ENCODE measurements at places on chromosomes 2 and 18. TPM values are rescaled to one million over a fixed set of nuclear protein-coding genes. Genes with fewer than 3 reads are reported as not detected.

- peak; percentile 70 for DNase-seq
Measured at GRCh38 chr18:36532394-36532793, 234.9 kb downstream of the FHOD3 start.

DNA sequence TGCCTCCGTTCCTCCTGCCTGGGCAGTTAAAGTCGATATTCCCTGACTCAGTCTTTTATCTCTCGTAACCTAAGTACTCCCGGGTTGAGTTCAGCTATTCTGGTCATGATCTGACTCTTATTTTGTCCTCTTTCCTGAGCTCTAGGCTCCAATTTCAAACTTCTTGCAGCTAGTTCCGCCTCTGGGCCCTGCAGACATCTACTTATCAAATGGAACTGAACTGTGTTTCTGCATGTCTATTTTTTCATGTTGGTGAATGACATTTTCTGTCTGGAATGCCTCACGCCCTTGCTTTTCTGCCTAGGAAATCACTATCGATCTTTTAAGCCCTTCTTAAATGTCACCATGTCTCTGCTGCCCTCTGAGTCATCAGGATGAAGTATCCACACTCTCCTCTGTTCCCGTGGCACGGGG is 101.5 kb downstream of the VAPA start:
- DNase-seq, result peak; percentile 63

DNA sequence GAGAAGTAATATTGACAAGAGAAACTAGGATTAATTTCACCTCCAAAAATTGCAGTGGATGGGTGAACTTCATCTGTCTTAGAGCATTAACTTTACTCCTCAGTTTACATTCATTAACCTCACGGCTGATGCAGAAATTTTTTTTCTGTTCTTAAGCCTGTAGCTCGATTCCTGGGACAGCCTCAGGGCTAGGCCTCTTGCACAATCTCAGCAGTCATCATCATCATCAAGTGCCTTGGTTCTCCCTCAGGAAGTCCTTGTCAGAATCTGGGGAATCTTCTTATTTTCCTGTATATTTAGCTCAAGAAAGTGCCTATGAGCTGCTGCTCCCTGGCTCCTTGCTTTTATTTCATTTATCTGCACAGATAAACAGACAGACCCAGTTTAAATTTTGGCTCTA is 1272.2 kb upstream of the LRRTM1 start:
- DNase-seq, result no peak

GRCh38 chr2:150228936-150229335 is 258.5 kb downstream of the RND3 start:
- no peak for DNase-seq

- DNase-seq, result no peak
Measured at GRCh38 chr2:156536534-156536933, 100.4 kb downstream of the GPD2 start.

FBXO36 gene
- 2.3 TPM for polyA plus RNA-seq

- no peak for DNase-seq
Measured at GRCh38 chr18:49020129-49020528, 69.4 kb upstream of the SMAD7 start.

All from keratinocyte (primary cell).